ENCODE measurements at places on chromosomes 1 and 21.
A peak's percentile ranks its signal among the peaks of the same experiment; 100 is the strongest.

DNA sequence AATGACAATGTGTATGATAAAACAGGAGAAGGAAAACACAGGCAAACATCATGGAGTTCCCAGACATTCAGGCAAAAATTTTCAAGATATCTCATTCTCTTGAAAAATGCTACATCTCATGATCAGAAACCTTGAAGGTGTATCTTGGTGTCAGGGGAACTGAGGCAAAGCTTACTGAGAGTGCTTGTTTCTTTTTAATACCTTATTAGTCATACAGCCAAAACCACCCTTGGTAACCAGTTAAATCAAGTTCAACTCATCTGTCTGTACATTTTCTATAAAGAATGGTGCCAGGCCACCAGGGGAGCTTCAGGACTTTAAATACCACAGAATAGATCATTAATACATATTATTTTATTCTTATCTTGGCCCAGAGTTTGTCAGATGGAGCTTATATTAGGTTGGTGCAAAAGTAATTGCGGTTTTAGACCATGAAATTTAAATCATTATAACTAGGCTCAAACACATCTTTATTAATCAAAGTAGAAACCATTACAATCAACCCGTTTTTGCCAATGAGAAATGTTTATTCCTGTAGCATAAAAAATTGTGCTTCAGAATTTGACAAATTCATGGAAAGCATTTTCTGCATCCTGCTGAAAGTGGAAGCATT is 1036.0 kb downstream of the AMY1C start:
- DNase-seq = no peak

GRCh38 chr1:41564741-41565475 is 80.4 kb upstream of the EDN2 start:
- DNase-seq = no peak

DNA sequence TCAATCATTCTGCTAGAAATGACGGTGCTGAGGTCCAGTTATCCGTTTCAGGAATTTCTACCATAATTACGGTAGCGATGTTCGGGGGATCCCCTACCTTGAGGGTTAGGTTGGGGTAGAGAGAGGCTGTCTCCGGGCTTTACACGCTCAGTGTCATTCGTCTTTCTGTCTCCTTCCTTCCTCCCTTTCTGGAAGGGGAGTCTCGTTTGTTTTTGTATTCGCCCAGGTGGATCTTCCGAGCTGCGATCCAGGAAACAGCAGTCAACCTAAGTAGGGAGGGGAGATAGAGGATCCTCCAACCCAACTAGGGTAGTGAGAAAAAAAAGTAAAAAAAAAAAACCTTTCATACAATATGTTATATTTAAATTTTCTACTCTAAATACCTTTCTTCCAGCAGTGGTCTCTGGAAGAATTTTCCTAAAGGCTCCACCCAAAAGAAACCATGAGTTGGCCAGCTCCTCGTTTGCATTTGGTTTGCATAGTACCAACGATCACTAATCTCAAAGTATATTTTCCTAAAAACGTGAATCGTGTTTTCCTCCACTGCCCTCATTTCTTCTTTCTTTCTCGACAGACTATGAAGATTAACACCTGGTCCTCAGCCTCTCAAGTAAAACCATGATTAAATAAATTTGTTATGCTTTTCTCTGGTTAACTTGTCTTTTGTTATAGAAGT is 611 bp upstream of the PIK3C2B start:
- no peak for DNase-seq

GRCh38 chr1:219326843-219327242 is 153.2 kb downstream of the LYPLAL1 start:
- no peak for DNase-seq

DNA sequence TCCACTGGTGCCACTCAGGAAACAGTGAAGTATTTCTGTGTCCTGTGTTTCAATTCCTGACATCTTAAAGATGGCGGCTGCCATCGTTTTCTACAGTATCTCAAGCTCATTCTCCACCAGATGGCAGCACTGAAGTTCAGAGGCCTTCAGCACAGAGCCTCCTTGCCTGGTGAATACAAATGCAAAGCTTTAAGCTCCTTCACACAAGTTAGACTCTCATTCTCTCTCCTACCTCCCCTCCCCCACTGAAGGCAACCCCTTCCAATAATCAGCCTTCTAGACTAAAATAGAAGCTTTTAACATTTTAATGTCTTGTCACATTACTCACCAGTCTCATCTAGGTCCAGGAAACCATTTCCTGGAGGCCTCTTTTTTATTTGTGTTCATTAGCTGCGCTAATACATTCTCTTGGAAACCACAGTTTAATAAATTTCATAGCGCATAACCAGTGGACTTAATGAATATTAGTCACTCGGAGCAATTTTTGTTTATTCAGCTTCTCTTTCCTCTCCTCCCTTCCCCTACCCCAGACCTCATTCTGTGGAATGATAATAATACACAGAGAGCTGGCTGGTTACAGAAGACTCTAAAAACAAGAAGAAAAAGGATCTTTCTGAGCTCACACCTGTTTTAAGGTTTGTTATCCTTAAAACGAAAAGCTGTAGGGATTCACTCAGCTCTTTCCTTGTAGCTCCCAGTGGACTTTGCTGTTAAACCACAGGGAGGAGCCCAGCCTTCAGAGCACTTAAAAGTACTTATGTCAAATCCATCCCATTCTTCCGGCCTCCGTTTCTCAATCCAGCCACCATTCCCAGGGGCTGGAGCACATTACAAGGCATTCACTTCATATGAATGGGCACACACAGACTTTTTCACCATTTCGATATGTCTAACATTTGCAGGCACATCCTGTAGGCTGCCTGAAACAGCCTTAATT is 384.9 kb downstream of the HLX start:
- DNase-seq = peak; percentile 89

DNA sequence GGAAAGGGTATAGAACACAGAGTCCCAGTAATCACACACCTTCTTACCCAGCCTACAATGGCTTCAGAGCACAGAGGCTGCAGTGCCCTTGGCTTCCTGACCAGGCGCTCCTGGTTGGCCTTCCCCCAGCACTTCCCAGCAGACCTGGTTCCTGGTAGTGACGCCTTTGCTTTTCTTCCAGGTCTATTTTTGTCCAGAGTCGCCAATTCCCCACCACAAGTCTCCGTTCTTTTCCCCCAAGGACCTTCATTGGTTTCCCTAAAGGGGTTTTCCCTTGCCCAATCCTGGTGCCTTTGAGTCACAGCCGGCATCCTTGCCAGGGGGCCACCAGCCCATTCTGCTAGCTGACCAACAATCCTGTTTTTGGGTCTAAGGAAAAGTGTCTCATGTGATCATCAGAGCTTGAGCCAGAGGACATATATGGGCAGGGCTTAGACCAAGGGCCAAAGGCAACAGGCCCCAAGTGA is 84.8 kb downstream of the KCNJ15 start:
- no peak for DNase-seq

GRCh38 chr1:220189750-220190347 is 82.4 kb downstream of the RAB3GAP2 start:
- DNase-seq = peak; percentile 14

DNA sequence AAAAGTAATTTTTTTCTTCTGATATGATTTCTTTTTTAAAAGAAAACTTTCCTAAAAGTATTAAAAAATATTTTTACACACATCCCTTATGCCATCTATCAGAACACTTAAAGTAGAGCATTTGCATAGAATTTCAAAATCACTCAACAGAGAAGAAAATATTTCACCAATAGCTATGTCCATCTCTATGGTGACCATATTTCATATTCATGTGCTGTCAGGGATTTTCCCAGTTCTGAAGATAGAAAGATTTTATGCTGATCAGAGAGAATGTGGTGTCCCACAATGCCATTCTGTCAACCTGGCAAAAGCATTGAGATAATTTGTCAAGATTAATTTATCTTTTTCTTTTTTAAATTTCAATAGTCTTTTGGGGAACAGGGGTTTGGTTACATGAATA is 87.0 kb downstream of the C4BPA start:
- no peak for DNase-seq

- no peak for DNase-seq
These were observed 16.4 kb downstream of the CNIH4 start for GRCh38 chr1:224373008-224373590.

GRCh38 chr21:38036016-38036415 is 119.8 kb upstream of the KCNJ6 start:
- no peak for DNase-seq

DNA sequence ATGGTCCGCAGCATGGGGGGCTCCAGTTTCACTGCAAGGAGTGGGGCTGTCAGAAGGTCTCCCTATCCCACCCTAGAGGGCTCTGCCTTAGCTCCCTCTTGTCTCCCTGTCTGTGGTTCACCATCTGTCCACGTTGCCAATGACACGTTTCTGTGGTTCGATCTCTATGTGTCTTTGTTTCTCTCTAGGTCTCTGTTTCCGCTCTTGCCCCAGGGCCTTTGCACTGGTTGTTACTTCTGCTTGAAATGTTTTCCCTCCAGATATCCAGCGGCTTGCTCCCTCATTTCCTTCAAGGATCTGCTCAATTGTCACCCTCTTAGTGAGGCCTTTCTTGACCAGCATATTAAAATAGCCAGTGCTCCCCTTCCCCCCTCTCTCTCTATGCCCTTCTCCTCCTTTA is 8.5 kb upstream of the MRPS15 start:
- DNase-seq = no peak

DNA sequence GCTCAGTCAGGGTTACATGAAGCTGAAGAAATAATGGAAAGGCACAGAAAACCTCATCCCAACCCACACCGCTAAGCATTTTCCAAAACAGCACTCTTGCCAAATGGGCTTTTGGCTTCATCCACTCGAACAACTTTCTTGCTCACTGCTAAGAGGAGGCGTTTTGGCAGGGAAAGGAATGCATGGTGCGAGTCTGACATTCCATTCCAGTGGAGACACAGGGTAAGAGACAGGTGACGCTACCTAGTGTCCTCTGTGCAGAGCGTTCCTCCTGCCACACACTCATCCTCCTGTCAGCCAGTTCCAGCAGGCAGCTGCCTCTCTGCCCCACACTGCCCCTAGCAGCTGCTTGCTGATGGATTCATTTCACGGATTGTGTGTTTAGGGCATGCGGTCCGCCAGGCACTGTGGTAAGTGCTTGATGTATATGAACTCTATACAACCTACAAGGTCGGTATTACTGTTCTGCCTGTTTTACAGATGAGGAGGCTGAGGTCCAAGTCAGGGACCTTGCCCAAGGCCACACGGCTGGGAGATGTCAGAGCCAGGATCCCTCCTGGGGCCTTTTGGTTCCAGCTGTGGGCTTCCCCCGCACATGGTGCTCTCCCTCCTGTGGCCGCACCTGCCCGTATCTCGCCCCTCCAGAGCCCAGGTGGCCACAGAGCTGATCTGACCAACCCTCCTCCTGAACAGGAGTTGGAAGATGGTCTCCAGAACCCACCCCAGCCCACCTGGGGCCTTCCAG is 25.7 kb upstream of the BACE2 start:
- peak; percentile 83 for DNase-seq

GRCh38 chr1:197715806-197716205 is 59.5 kb downstream of the DENND1B start:
- no peak for DNase-seq

GRCh38 chr1:154943649-154944400 is 7.3 kb upstream of the PMVK start:
- DNase-seq = peak; percentile 15

- no peak for DNase-seq
These were observed 17.1 kb downstream of the CACHD1 start for GRCh38 chr1:64487061-64487460.

GRCh38 chr1:188672153-188672552 is 1805.5 kb downstream of the BRINP3 start:
- no peak for DNase-seq

GRCh38 chr1:181898773-181899172 is 162.7 kb downstream of the ZNF648 start:
- DNase-seq = no peak

- no peak for DNase-seq
These were observed 632.7 kb upstream of the NR5A2 start for GRCh38 chr1:199394856-199395255.

DNA sequence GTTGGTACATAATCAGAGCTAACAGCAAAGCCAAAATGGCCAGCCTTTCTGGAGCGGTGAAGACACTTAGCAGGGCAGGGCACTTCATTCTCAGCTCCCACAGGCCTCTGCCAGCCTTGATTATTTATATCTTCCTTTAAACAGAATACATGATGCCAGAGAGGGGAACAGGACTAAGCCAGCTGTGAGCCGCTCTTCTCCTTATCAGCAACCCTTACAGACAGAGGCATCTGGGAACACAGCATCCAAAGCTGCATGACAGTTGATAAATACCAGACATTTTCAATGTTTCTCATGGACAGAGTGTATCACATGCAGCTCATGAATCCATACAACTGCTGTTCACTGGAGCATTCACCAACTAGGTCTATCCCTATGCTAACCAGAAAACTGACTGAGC is 29.1 kb downstream of the DNAJC11 start:
- no peak for DNase-seq

DNA sequence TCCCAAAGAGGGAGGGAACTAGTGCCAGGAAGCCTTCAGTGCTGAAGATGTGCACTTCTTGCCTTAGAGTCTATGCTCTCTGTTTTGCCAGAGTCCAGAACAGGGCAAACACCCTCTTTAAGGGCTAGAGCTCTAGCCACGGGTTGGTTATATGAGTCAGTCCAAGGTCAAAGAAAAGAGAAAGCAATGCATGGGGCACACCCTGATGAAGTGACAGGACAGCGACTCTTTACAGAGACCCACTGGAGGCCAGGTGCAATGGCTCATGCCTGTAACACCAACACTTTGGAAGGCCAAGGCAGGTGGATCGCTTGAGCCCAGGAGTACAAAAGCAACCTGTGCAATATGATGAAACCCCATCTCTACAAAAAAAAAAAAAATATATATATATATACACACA is 86.1 kb downstream of the TGFBR3 start:
- no peak for DNase-seq

DNA sequence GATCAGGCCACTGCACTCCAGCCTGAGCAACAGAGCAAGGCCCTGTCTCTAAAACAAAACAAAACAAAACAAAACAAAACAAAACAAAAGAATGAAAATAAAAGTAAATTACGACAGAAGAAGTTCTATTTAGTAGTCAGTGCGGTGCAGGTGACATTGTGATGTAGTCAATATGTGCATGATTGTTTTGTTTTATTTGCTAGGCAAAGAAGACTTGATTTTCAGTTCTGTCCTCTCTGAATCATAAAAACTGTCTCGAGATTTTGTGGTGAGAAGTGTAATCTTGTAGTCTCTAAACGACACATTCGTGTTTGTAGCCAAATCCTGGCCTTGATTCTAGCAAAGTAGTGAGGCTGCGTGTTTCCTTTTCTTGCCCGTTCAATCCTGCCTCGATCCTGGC is 23.5 kb downstream of the PEX14 start:
- DNase-seq = no peak

DNA sequence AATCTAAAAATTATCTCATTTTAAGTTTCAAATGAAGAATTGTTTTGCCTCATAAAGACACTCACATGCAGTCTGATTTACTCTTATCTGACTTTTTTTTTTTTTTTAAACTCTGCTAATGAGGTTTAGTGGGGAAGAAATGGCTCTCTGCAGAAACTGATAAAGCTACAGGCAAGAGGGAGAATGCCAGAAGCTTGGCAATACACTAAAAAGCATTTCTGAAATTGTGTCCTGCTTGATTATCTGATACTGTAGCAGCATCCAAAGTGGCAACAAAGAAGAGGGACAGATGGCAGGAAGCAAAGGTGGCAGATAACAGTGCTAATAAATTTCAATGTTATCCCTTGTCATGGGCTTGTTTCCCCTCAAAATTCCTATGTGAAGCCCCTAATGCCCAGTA is 1744.9 kb downstream of the NCAM2 start:
- DNase-seq = no peak

- no peak for DNase-seq
These were observed 97.7 kb downstream of the TMEM53 start for GRCh38 chr1:44576456-44577150.

Measured in fibroblast of skin of right quadriceps (primary cell).